NCI-H2029 treated with DMSO at 0.1 percent for 48 hours (cell line): ENCODE measurements at places on chromosomes 3 and 15.

DNA sequence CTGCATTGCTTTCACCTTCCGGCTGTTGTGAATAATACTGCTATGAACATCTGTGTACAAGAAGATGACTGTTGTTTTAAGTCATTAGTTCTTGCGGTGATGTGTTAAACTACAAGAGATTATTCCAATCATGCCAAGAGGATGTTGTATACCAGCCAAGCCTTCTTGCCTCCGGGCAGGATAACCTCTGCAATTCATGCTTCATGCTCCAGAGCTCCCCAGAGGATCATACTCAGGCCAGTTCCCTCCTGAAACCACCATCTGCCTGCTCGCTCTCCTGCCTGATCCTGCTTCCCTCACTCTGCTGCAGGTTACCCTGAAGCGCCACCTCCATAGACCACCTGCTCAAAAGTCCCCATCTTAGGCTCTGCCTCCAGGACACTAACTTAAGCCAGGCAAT is 187.1 kb upstream of the PROK2 start:
- peak; percentile 18 for DNase-seq

- DNase-seq: no peak
These were observed 200.2 kb upstream of the LINGO1 start for GRCh38 chr15:77832874-77833273.

DNA sequence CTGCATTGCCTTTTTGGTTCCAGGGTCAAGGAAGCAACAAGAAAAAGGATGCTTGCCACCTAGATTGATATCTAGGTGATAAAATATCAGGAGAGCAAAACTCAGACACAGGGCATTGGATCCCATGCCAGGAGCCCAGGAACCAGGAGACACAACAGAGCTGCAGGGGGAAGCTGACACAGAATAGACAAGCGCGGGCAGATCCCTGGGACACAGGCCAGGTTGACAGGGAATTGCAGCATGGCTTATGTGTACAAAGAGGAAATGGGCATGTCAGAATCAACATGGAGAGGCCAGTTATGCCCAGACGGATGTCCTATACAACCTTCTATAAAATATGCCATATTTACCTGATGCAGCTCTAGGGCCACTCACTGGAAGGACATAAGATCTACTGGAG is 84.2 kb downstream of the SEMA6D start:
- DNase-seq: no peak

DNA sequence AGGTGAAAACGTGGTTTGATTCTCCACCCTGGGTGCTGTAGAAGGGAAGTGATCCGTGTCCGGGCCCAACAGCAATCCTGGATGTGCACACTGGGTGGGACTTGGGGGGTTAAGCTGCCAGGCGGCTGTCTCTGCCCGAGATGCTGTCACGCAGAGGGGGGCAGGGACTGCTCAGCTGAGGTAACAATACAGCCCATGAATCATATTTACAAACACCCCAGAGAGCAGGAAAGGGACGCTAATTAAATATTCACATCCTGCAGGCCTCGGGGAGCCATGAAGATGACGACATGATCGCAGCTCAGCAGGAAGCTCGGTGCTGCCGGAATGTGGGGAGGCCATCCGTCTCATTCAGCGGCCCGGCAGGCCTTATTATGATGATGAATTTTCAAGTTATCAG is 17.9 kb upstream of the CRABP1 start:
- no peak for DNase-seq

GRCh38 chr3:76873532-76874242 is 166.2 kb upstream of the ROBO2 start:
- DNase-seq: no peak

DNA sequence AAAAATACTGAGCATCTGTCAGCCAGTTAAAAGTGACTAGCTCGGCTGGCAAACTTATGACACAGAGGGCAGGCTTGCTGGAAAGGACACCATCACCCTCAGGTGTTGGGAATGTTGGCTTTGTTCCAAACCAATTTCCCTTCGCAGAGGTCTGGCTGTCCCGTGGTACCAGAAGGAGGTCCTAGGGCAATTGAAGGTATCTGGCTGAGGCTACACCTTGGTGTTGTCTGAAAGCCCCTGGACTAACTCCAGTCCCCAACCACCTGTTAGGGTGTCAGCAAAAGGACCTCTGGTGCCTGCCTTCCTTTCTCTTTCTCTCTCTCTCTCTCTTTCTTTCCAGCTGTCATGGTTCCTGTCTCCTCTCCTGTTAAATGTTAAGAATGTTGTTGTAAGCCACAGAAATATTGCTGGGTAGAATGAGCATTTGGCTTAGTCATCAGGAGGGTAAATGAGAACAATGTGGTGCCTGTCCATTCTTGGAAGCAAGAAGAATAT is 12.5 kb downstream of the PRR20G start:
- no peak for DNase-seq
